Fibroblast of skin of scalp (primary cell): ENCODE measurements at places on chromosomes 13 and 19.

DNA sequence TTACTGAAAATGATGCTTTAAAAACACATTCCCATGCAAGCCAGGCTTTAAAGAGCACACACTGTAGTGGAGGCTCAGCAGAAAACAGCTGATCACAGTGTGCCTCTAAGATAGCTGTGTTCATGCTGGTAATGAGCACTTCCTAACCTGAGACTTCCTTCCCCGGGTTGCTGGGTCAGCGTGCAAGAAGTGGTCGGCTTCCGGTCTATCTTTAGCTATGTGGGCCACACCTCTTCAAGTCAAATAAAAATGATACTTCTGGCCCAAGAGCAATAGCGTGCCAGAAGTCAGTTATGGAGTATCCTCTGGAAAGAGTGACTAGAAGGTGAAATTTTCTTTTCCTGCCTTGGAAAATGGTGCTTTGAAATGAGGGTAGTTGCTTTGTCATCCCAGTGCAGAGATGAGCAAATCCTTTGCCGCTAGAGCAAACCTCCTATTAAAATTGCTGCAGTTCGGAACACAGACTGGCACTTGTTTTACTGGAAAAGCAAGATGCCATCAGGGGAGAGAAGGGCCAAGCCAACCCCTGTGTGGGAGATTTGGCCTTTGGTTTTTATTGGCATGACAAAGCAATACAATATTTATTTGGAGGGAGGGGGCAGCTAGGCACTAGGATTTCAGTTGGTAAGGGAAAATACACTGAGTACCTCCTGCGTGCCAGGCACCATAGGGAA, 64.2 kb downstream of the ARHGAP35 start:
- DNase-seq = no peak

DNA sequence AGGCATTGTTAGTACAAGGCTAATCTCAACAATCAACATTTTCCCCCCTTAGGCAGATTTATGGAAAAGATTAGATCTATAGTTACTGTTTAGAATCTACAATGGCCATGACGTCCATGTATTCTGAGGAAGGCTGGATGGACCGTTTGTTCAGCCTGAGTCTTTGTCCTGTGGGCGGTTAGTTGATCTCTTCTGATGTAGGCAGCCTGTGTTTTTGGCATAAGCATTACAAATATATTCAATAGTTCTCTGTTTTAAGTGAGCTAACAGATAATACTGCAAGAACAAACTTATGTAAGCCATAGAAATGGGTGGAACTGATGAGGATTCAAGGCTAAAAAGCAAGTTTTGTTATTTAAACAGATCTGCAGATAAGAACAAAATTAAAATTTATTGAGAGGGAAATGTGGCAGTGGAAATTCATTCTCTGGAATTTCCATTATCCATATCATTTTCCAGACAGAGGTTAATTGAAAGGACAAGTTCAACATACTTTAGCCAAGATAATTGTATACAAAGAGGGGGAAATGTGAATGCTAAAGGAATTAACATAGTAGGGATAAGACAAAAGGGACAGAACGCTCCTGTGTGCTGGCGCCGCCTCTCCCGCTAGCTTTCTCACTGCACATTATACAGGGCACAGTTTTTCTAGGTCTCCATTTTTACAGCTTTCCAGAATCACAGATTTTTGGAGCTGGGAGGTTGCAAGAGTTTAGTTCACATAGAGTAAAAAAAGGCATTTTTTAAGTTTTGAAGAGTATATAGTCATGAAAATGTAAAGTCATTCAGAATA, 48.6 kb downstream of the FAM124A start:
- DNase-seq = no peak

DNA sequence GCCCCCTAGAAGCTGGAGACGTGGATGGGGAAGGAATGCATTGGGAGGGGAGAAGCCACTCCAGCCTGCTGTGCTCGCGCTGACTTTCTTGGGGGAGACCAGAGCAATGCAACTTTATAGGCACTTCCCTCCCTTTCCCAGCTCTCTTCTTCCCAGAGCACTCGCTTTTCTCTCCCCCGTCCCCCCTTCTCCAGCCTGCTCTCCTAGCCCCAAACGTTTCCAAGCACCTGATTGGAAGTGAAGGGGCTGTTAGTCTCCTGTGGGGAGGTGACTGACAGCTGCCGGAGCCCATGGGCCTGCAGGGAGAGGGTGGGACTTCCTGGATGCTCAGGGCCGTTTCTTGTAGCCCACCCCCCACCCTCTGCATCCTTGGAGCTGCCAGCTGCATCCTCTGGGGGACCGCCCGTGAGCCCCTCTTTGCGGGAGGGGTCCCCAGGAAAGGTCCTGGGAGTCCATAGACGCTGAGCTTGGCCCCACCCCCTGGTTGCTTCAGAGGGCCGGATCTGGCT, 2.5 kb downstream of the HDGFL2 start:
- peak; percentile 75 for DNase-seq

DNA sequence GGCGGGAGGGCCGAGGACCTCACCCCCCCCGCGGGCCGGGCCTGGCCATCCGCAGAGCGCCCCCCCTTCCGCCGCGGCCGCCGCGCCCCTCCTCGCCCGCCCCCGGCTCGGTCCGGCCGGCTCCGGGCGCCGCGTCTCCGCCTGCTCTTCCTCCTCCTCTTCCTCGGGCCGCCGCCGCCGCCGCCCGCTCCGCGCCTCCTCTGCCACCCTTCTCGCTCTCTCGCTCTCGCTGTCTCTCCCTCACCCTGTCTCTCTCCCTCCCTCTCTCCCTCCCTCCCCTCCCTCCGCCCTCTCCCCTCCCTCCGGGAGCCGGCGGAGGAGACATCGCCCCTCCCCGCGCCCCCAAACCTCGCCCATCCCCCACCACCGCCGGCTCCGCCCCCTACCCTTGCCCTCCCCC, at the start of gene SHANK1:
Gene SHANK1 (minus strand): TSS at position 237 of the 400 bp plus-strand sequence. CDS start 2,883 bp downstream, outside the sequence.
- DNase-seq = peak; percentile 44

DNA sequence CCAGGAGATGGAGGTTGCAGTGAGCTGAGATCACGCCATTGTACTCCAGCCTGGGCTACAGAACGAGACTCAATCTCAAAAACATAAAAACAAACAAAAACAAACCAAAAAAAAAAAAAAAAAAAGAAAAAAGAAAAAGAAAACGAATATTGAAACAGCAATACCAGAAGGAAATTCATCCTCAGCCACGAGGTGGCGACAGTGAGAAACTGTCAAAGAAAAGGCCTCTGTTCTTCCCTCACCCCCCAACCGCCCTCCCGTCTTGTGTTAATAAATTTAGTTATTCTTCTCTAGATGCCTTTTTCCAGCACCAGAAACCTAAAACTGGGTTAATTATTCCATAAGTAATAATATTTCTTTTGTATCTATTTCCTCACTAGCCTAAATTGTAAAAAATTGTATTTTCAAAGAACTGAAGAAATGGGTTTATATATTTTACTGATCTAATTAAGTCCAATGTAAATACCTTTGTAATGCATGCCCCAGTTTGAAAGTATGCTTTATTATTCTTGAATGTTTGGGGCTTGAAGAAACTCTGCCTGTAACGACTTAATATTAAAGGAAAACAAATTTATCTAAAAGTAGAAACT, 38.6 kb downstream of the LIG4 start:
- no peak for DNase-seq

DNA sequence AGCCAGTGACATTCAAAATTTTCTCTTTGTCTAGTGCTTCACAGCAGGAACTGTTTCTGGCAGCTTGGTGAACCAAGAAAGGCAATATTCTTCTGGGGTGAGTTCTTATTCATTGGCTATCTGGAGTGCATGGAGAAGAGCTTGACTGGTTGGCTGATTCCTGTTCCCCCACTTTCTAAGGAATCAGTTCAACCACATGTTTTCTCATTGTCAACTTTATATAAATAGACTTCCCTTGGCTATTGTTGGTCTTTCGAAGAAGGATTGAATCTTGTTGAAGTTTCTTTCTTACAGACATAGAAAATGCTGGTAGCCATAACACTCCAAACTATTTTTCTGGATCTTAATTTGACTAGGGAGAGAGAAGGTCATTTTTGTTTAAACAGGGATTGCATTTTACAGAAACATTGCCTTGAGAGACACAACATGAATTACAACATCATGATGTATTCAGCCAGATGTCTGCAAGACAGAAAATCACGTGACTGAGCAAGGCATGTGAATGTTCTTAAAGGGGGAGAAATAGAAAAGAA, 85.2 kb downstream of the EDNRB start:
- DNase-seq = peak; percentile 6

GRCh38 chr19:46945694-46946489, 73.7 kb upstream of the NPAS1 start:
- no peak for DNase-seq

GRCh38 chr13:88761145-88761544, 1090.0 kb downstream of the SLITRK5 start:
- no peak for DNase-seq
